ENCODE measurements at places on chromosomes 3 and 15. TPM values are rescaled to one million over a fixed set of nuclear protein-coding genes. Genes with fewer than 3 reads are reported as not detected.

DNA sequence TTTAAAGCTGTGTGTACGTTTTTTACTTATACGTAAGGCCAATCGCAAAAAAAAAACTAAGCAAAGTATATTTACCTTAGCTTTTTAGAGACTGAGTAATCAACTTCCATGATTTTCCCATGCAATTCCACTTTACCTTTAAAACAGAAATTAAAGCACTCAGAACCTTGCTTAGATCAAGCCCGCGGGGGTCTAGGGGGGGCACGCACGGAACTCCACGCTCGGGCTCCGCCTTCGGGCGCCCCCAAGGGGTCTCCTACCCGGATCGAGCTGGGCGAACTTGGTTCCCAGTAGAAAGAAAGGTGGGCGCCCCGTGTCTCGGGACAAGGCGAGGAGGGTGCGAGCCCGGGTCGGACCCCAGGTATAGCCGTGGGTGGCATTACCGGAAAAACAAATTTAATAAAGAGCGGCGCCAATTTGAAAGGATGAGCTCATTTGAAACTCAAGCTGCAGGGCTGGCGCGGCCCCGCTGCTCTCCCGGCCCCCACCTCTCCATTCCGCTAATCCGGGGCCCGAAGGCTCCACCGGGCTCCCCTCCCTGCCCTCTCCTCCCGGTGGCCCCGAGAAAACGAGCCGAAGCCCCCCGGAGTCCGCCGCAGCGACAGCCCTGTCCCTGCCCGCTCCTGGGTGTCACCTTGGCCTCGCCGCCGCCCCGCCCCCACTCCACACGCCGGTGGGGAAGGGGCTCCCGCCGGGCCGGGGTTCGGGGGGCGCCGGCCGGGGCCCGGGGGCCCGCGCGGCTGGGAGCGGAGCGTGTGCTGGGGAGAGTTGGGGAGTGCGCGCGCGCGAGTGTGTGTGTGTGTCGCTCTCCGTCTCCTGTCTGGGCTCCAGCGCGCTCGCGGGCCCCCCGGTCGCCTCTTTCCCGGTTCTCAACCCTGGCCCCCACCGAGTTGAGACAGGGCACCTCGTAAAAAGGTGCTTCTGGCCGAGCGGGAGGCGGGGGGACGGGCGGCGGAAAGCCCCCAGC lies 1.5 kb downstream of the IGF2BP2 start:
- no peak for DNase-seq
- H3K36me3 ChIP-seq = peaks cover 10% of the 10 kb centered on the region
- peaks cover 61% of the 10 kb centered on the region for H3K27me3 ChIP-seq
- H3K4me3 ChIP-seq = peak overlapping the region; percentile 90

GRCh38 chr3:197516517-197516889 lies 39.3 kb downstream of the BDH1 start:
- DNase-seq = no peak
- peaks cover 5% of the 10 kb centered on the region for H3K36me3 ChIP-seq
- H3K4me3 ChIP-seq = no peak overlapping the region

- H3K27me3 ChIP-seq = peaks cover 22% of the 10 kb centered on the region
- H3K27ac ChIP-seq = no peak overlapping the region
Measured at GRCh38 chr15:81381720-81382119, 7.7 kb upstream of the TMC3 start.

DNA sequence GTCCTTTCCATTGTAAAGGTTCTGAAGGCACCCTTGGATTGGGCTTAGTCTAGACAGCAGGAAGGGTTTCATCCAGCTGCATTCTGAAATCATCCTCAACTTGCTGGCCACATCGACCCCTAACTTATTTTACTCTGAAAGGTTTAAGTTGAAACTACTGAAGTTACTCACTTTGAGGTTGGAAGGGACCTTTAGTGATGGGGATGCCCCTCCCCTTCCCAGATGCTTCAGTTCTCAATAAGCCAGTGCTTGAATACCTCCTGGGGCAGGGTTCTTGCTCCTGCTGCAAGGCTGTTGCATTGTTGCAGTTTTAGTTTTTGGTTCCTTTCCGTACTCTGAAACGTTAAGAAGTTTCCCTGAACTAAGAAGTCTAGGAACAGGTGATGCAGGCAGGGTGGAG lies 26.4 kb downstream of the FGD5 start:
- no peaks in the 10 kb centered on the region for H3K36me3 ChIP-seq
- no peak for DNase-seq
- no peak overlapping the region for H3K4me3 ChIP-seq
- H3K4me1 ChIP-seq = peaks cover 18% of the 10 kb centered on the region

DNA sequence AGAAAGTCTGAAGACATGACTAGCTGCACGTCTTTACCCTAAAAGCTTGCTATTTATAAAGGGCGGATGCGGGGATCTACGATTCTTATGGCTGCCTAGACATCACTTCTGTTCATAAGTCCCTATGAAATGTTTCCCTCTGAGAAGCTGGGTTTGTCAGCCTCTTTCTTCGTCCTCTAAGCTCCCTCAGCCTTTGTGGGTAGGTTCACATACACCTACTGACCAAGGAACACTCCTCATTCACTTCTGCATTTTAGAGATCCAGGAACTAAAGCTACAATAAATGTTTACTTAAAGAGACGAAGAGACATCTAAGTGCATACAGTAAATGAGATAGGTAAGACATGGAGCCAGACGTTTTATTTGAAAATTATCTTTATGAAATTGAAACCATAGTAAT lies 16.7 kb upstream of the RAMAC start:
- H3K4me1 ChIP-seq = peaks cover 5% of the 10 kb centered on the region
- H3K36me3 ChIP-seq = no peaks in the 10 kb centered on the region
- no peak overlapping the region for H3K27ac ChIP-seq

DNA sequence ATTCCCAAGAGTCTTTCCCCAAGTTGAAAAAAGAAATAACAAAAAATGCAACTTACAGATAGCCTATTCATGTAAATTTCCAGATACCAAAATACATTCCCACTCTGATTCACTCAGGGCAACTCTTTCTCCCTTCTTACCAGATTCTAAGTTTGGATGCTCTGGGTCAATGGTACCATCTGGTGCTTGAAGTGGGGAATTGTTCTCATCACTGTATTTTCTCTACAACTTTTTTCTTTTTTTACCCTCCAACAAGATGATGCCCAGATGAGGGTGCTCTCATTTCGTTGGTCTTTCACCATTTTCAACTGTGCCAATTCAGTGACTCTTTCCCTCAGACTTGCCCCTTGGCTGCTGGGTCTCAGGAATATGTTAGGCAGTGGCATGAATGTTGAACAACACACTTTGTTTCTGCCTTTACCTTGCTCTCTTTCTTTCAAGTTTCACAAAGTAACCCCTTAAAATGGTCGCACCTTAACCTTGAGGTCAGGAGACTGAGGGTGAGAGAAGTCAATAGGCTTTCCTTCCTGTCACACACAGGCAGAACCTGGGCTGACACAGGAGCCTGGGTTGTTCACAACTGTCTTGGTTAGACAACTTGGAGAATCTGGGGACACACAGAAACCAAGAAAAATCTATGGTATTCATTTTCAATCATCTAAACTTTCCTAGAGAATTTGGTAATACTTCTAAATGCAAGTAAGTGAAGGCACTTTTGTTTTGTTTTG lies 330.7 kb upstream of the SLCO3A1 start:
- H3K27ac ChIP-seq = no peak overlapping the region
- H3K36me3 ChIP-seq = no peaks in the 10 kb centered on the region
- no peak for DNase-seq
- no peak overlapping the region for H3K4me3 ChIP-seq
- H3K4me1 ChIP-seq = peaks cover 12% of the 10 kb centered on the region

GRCh38 chr3:36635731-36636130 lies 128.6 kb downstream of the DCLK3 start:
- no peaks in the 10 kb centered on the region for H3K27me3 ChIP-seq
- no peak overlapping the region for H3K4me3 ChIP-seq
- no peak overlapping the region for H3K27ac ChIP-seq
- DNase-seq = no peak
- H3K4me1 ChIP-seq = no peaks in the 10 kb centered on the region

The GABRA5 gene
- total RNA-seq = not detected

The ZNF662 gene
- total RNA-seq = 1.4 TPM

The MAPKBP1 gene
- total RNA-seq = 30.2 TPM
